Fibroblast of pulmonary artery (primary cell): ENCODE measurements at places on chromosomes 3 and 15.

DNA sequence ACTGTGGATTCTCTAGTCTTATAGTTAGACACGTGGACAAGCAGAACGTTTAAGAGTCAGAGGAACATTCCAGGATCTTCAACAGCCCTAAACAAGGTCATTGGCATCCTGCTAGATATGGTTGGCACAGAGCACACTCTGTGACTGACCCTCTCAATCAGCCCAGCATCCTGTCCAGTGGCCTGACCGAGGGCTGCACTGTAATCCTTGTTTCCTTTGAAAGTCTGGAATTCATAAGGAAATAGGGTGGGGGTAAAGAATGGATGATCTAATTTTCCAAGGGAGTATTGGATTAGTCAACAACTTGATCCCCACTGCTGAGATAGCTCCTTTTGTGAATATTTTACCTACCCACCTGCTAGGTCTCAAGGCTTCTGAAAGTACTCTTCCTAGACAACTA, 94.5 kb upstream of the DLG1 start:
- peak; percentile 42 for DNase-seq

GRCh38 chr3:101643861-101644613, 32.9 kb downstream of the ZBTB11 start:
- peak; percentile 49 for DNase-seq

GRCh38 chr3:186653080-186653707, 12.6 kb upstream of the HRG start:
- DNase-seq, result no peak

DNA sequence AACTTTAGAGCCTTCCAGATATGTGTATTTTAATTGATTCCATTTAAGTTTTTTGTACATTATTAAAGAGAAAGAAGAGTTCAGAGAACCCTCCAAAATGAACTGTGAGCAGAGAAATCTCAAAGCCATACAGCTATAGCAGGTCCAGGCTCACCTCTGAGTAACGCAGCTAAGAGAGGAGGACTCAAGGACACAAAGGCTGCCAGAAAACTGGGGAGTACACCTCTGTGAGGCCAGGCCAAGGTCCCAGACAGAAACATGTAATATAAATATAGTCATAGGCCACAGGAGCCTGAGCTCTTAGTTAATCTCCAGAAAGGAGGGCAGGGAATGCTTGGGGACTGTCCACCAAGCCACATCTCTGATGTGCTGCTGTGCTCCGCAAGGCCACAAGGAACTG, 66.5 kb downstream of the TMEM39A start:
- DNase-seq, result no peak

DNA sequence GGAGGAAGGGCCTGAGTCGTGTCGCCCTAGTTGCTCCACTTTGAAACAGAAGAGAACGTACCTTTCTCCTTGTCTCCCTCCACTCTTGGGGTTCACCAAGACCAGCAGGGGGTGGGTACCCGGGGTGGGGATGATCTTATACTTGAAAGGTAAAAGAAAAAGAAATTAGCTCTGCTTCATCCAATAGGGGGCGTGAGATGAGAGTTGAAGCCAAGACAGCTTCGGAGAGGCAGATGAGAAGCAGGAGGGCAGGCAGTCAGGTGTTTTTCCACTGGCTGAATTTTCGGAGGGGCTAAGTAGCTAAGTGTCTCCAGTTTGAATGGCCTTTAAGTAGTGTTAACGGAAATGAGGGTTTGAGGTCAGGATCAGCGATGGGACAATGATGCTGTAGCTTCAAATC, 100.4 kb downstream of the DGKG start:
- DNase-seq, result no peak

- DNase-seq, result peak; percentile 46
Measured at GRCh38 chr15:40902605-40903561, 8.6 kb downstream of the VPS18 start.

DNA sequence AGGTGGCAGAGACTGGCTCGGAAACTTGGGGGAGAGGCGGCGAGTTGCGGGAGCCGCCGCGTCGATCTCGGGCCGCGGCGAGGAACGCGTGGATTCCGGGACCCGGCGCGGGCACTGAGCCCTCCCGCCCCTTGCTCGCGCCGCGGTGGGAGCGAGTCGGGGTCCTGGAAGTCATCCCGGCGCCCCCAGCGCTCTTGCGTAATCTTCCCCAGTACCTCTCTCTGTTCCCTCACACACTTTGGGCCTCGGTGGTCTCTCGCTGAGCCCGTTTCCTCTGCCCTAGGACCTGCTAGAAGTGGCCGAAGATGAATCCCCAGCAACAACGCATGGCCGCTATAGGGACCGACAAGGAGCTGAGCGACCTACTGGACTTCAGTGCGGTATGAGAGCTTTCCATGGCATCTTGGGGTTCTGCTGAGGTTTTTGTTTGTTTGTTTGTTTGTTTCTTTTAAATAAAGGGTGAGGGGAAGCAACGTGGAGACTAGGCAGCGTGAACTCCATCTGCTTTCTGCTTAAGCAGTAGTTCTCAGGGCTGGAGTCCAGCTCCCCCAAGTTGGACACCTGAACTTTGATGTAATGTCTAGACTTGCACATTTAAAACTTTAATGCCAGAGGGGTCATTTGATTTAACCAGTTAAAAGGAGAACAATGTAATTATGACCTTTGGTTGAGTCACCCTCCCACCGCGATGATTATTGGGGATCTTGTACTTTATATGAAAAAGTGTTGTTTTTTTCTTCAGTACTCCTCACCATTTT, 1.3 kb downstream of the TCF12 start:
- DNase-seq, result peak; percentile 40

- no peak for DNase-seq
Measured at GRCh38 chr15:31116423-31117030, 15.0 kb upstream of the TRPM1 start.

- DNase-seq, result peak; percentile 24
Measured at GRCh38 chr3:142211034-142211433, 14.4 kb downstream of the GK5 start.

DNA sequence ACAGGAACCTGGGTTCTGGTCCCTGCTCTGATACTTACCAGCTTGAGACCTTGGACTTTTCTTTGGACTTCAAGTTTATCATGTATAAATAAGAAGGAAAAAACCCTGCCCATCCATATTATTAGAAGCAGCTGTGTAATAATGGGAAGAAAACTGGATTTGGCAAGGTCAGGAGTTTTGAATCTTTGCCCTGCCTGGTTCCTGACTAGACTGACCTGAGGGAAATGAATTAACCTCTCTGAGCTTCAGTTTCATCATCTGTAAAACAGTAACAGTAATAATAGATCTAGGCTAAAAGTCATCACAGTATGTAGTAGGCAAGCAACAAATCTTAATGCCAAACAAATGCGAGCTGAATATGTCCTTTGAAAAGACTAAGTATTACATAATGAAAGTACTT, 68.8 kb downstream of the FSIP1 start:
- no peak for DNase-seq

DNA sequence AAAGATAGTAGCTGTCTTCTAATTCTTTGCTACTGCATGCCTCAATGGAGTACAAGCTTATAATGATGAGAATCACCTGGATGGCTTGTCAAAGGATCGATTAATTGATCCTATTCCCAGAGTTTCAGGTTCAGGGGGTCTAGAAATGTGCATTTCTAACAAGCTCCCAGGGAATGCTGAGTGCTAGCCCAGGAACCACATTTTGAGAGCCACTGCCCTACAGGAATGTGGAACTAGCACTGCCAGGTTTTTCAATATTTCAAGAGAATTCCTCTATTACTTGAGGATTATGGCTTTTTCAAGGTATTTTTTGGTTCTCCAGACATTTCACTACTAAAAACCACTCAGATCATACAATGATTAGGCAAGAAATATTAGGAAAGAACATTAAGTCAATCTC, 52.7 kb downstream of the RARB start:
- DNase-seq, result no peak

DNA sequence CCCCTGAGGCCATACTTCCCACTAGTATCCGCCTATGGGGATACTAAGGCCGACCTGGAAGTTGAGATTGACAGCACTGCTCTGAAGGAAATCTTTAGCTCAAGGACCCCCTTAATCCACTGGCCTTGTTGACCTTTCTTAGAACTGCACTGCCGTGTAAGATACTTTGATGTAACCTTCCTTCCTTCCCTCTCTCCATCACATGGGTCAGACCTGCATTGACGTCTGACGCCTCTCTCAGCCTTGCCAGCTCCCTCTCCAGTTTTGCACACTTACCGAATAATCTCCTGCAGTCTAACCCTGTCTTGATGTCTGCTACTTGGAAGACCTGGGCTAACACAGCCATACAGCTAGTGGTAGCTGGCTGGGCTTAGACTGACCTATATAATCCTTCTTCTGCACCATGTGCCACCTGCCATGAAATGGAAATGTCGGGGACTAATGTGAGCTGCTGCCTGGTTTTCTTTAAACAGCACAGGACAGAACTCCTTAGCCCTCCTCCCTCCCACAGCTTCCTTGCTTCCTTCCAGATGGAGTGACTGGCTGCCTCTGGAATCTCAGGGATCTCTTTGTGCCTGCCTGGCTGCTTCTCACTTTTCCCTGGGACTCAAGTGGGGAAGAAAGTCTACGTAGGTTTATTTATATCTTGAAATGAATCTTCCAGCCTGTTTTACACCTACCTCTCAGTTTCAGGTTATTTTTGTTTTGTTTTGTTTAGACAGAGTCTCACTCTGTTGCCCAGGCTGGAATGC, 39.2 kb upstream of the HERC1 start:
- DNase-seq, result peak; percentile 41

DNA sequence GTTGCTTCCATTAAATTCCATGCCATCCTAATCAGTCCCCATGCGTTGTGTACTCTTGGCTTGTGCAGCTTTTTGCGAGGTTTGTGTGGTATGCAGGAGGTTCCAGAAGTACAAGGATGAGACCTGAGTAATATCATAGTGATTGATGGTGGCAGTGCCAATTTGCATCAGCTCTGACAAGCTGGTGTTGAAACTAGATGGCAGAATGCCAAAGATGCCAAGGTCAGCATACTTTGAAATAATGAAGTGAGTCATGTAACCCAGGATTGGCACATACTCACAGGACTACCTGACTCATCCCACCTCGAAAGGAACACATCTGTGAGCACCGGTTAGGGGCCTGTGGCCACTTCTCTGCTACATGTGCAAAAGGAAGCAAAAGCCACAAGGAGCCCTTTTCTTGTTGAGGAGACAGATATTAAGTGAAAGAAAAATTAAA, 14.3 kb downstream of the KAT2B start:
- peak; percentile 88 for DNase-seq

- peak; percentile 90 for DNase-seq
Measured at GRCh38 chr15:98647774-98648653, at the start of gene IGF1R. Gene IGF1R (plus strand): TSS chr15:98648539. CDS start chr15:98649582, 1,043 bp downstream.

DNA sequence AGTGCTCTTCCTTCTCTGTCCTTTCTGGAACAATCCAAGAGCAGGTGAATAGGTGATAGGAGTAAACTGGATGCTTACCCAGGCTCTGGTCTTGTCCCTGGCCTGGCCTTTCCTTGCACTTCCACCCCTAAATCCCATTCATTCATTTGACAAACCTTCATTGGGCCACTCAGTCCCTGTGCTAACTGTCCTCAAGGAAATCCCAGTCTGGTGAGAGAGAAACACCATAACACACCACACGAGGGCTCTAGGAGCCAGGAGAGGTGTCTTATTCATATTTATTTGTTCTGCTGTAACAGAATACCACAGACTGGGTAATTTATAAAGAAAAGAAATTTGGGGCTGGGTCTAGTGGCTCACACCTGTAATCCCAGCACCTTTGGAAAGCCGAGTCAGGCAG, 22.8 kb downstream of the EFCC1 start:
- peak; percentile 28 for DNase-seq

GRCh38 chr3:38556640-38557358, 60.7 kb downstream of the EXOG start:
- no peak for DNase-seq

DNA sequence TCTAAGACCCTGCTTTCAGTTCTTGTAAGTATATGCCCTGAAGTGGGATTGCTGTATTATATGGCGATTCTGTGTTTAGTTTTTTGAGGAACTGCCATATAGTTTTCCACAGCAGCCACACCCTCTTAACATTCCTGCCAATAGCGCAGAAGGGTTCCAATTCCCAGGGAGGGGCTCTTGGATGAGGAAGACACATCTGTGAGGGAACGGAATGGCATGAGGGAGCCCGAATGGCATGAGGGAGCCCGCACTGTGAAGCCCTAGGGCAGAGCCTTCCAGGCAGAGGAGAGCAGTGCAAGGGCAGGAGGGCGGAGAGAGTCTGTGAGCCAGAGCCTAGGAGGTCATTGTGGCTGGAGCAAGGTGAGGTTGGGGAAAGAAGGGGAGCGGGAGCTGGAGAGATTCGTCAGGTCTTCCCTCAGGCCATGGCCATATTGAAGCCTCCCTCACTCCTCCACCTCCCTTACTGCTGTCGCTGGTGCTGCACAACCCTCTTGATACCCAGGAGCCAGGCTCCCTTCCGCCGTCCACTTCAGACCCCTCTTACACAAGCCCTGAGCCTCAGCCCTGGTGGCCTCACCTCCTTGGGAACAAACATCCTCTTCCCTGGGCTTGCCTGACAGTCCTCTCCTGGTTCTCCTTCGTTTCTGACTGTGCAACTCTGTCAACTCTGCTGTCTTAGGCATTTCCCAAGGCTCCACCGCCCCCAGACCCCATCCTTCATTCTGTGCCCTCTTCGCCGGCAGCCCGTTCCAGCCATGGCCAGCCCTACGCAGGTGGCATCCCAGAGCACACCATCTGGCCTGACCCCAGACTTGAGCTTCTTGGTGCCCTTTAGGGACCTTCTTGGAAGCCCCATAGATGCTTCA, 51.4 kb downstream of the FGD5 start:
- no peak for DNase-seq

DNA sequence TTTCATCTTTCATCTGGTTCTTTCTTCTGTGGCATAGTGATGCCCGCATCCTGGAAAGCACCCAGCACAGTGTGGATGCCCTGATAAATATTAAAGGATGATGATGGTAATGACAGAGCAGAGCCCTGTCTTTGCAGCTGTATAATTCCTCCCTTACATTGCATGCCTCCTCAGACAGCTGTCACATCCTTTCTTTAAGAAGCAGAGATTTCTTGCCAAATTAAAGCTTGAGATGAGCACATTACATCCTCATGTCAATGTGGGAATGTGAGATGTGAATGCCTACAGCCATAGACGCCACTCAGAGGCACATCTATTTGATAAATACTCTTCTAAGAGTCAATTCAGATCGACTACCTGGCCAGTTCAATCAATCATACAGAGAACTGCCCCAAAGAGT, 642.0 kb downstream of the ZNF385D start:
- no peak for DNase-seq

- no peak for DNase-seq
Measured at GRCh38 chr15:66169023-66169422, 84.5 kb downstream of the MEGF11 start.

DNA sequence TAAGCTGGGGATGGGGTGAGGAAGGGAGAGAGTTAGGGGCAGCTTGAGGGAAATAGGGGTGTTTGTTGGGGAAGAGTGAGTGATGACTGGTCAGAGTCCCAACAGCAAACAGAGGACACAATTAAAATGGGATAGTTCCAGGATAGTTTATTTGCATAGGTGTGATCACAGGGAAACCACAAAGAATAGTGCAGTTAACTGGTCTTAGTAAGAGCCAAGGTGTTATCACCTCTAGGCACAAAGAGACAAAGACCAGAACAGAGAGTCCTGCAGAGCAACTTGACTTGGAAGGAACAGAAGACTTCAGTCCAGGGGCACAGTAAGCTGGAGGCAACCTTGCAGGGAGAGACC, 42.1 kb upstream of the DLG1 start:
- DNase-seq, result no peak
